Activated CD4-positive, CD25-positive, alpha-beta regulatory T cell (primary cell): ENCODE measurements at places on chromosomes 13 and 19.

DNA sequence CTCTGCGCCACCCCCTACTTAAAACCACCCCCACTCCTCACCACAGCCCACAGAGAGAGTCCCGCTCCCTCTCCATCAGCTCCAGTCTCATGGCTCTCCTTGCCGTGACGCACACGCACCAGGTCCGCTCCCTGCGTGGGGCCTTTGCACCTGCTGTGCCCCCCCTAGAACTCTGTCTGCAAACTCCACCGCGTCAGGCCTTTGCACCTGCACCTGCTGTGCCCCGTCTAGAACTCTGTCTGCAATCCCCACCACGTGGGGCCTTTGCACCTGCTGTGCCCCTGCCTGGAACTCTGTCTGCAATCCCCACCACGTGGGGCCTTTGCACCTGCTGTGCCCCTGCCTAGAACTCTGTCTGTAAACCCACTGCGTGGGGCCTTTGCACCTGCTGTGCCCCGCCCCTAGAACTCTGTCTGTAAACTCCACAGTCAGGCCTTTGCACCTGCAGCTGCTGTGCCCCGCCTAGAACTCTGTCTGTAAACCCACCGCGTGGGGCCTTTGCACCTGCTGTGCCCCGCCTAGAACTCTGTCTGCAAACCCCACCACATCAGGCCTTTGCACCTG lies 4.2 kb downstream of the SHC2 start:
- DNase-seq = no peak

GRCh38 chr19:18435842-18436670 lies 1.9 kb downstream of the ISYNA1 start:
- no peak for DNase-seq

- DNase-seq = no peak
These were observed 44.7 kb downstream of the RGCC start for GRCh38 chr13:41502031-41502430.

- DNase-seq = no peak
These were observed 45.1 kb upstream of the CEACAM21 start for GRCh38 chr19:41530761-41531301.

DNA sequence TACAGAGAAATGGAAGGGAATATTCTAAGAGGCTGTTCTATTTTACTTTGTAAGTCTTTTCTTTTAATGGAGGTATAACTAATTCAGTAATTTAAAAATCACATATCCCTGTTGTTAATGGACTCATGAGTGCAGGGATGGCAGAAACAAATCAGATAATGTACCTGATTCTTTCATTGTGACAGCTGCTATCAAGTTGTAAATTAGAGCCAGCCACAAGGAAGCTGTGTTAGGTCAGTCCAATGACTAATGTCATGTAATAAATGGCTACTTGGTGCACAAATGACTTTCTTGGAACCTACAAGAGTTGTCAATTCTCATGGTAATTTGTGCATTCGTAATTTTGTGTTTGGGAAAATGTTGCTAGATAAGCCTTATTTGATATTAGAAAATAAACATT lies 446.4 kb downstream of the DCT start:
- DNase-seq = no peak

DNA sequence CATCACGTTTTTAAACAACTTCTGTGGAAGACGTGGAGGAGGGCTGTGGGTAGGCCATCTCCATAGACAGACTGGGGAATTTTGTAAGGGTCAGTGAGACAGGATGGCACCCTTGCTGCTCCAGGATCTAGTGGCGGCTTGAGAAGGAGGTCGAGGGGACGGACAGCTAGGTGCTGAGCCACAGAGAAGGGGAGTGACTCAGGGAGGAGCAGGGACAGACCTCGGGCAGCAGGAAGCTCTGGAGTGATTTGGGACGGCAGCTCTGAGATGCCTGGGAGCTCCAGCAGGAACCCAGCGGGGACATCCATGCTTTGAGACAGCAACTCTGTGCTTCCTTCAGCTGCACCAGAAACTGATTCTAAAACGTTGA lies 169.1 kb upstream of the SOX1 start:
- no peak for DNase-seq

- no peak for DNase-seq
These were observed 7.1 kb downstream of the CLIP3 start for GRCh38 chr19:36025541-36025940.

GRCh38 chr13:46580362-46580839 lies 27.4 kb downstream of the LRCH1 start:
- no peak for DNase-seq

DNA sequence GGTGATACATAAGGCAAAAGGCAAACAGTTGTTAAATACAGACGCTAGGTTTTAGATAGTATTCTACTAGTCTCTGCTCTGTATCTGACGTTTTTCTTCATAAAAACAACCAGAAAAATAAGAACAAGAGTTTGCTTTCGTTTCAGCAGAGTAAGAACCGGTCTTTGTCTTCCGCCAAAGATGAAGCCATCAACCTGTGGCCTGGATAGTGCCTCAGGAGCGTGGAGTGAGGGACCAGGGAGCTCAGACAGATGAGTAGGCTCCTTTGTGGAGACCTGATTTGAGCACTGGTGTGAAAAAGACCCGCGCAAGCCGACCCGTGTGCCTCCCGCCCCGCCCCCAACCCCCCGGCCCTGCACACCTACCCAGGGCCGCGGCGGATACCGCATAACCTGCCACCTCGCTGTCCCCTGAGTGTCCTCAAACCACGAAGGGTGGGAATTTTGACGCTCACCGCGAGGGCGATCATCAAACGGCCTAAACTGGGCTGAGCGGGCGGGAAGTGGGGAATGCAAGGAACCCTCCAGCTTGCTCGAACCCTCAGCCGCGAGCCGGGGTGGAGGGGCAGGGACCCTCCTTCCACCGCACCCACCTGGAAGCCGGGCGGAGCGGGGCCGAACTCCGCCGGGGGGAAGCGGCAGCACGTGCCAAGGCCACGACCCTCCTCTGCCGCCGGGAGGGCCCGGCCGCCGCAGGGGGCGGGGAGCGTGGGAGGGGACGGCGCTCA lies 866 bp upstream of the LMO7 start:
- DNase-seq = no peak

DNA sequence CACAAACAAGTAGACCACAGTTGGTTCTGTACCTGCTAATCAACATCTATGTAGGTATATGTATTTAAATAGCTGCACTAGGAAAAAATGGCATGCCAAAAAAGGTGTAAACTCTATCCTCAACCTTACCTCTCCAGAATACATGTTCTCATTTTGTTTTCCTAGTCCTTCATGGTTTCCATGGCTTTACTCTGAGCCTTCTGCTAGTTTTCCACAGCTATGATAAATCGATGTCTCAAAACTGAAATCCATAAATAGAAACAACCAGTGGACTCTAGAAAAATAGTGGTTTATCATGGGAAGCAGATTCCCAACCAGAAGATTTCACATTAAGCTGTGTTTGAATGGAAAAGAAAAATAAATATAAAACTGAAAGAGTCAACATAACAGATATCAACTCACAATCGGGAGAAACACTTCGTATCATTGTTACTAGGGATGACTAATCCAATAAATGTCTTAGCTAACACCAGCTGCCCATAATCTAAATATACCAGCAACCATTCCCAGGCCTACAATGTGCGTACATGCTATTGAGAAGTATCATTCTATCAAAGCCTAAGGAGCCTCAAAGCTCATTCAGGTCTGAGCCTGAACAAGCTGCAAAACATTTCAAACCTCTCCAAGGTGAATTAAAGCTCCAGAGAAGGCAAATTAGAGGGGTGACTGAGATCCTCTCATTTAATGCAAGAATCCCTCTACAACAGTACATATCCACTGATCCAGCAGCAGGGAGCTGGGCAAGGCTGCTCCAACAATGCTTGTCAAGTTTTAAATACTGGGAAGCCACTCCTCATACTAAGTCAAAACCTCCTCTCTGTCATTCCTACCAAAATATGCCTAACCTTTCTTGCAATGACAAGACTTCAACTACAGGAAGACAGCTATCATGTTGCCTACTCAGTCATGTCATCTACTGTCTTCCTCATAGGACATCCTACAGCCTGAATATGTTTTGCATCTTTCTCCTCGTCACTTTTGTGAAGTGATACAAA lies 90.2 kb downstream of the KCTD12 start:
- no peak for DNase-seq

- no peak for DNase-seq
These were observed 542 bp downstream of the CACNG7 start for GRCh38 chr19:53909471-53910169.
